Sciatic nerve (tissue), 2 donors: ENCODE measurements at places on chromosomes 1 and 21. TPM values are rescaled to one million over a fixed set of nuclear protein-coding genes. Genes with fewer than 3 reads are reported as not detected.
A peak's percentile ranks its signal among the peaks of the same experiment; 100 is the strongest.

Gene CACHD1
- 16.7 TPM for total RNA-seq

Gene FCGR3A
- total RNA-seq: 48.8 TPM

Gene CFHR1
- 1.3 TPM for total RNA-seq

GRCh38 chr21:38486221-38486620, 12.1 kb downstream of the ERG start:
- no peak for DNase-seq

DNA sequence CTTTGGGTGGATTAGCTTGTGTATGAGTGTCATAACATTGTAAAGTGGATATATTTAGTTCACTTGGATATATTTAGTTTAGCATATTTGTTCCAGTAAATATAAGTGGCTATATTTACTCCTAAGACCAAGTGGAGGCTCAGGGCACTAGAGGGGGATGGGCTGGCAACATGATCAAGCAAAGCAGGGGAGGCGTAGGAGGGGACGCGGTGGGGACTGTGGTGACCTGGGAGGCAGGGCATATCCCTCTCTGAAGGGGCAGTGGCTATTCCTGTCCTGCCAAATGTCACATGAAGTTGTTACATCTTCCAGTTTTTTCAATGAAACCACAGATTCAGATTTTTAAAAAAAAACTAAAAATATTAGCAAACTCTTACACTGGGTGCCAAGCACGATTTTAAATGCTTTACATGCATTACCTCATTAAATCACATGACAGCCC, 51.9 kb upstream of the EDN2 start:
- peak; percentile 38 for DNase-seq

DNA sequence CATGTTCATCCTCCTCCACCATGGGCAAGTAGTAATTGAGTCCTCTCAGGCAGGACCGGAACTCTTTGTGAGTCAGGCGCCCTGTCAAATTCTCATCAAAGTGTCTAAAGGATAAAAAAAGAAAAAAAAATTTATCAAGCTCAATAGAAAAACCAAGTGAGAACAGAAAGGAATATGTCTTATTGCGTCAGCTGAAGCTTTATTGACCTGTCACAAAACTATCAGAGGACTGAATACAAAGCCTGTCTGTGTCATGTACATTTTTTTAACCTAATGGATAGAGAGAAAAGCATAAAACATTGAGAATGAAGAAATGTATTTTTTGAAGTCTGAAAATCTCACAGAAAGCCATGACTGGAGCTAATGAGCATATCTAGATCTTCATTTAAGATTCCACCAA, 8.7 kb downstream of the OR10Z1 start:
- DNase-seq: no peak

- no peak for DNase-seq
These were observed 49.0 kb upstream of the NR5A2 start for GRCh38 chr1:199978408-199978940.

- no peak for DNase-seq
These were observed 14.5 kb upstream of the CSF3R start for GRCh38 chr1:36497207-36497606.

DNA sequence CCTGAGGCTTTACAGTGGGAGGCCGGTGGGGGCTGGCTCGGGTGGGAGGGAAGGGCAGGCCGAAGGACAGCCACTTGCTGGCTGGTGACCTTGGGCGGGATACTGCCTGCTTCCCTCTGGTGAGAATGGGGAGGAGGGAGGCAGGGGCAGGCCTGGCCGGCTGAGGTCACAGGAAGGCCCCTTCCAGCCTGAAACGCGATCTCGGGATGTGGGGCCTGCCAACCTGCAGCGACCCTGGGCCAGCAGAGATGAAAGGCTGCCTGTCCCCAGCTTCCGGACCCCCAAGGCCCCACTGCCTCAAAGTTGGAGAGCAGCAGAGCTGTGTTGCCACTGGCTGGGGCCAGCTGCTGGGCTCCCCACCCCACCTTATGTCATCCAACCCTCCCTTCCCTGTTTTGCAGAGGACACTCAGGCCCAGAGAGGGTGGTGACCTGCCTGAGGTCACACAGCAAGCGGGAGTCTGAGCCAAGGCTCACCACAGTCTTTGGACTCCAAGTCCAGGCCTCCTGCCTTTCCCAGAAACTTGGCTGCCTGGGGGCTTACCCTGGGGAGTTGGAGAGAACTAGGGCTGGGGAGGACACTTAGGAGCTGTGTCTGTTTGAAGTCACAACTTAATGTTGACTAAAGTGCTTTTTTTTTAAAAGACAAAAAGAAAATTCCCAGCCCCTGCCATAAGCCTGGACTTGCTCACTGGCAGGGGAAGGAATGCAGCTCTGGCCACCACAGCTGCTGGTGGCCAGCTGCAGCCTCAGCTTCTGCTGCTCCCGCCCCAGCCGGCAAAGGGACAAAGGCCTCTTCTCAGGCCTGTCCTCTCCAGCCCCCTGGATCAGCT, 14.8 kb upstream of the WASF2 start:
- DNase-seq: peak; percentile 91

DNA sequence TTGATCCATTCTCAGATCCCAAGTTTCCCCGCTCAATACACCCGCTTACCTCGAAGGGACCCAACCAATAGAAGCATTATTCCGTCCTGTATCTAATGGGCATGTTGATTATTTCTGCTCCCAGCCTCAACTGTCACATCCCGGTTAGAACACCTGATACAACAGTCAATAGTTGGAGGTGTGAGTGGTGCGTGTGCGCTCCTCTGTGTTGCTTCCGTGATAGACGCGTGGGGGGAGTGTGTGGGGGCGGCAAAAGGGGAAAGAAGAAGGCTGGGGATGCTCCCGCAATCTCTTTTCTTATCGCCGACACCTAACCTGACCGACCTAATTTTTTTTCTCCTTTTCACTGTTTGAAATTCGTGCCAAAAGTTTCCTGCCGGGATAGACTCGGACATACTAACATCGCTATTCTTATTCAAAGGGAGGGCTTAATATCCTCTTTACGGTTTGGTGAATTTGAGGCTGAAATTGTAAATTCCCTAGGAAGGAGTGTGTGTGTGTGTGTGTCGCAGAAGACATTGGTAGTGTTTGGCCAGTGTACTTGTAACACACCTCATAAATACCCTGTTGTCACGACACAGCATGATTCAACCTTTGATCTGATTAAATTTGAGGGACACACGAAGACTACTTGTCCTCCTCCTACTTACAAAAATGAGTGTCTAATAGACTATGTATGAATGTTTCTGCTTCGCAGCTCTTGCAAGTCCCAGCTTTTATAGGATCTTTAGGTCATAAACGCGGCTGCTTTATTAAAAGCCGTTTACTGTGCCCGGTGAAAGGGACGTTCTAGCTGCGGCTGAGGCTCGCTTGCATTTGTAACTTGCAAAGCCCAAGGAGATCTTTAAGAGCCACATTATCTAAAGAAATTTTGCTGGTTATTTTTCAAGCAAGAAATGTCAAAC, 1.5 kb upstream of the PROX1 start:
- DNase-seq: no peak

- no peak for DNase-seq
These were observed 124.6 kb downstream of the BACH1 start for GRCh38 chr21:29423099-29423870.

DNA sequence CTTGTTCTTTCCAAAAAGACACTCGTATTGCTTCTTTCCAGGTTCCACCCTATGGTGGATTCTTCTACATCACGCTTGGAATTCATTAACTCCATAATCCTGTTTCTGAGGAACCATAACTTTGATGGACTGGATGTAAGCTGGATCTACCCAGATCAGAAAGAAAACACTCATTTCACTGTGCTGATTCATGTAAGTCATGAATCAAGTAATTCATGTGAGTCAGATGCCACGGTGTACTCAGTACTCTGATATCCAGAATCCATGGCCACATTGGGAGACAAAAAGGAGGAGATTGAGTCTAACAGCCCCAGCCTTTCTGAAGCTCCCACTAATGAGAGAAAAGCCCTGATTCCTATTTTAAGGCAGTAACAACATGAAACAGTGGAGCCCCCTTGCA, 7.4 kb downstream of the CHI3L2 start:
- no peak for DNase-seq
